ENCODE measurements at places on chromosomes 2 and 18. TPM values are rescaled to one million over a fixed set of nuclear protein-coding genes. Genes with fewer than 3 reads are reported as not detected.

DNA sequence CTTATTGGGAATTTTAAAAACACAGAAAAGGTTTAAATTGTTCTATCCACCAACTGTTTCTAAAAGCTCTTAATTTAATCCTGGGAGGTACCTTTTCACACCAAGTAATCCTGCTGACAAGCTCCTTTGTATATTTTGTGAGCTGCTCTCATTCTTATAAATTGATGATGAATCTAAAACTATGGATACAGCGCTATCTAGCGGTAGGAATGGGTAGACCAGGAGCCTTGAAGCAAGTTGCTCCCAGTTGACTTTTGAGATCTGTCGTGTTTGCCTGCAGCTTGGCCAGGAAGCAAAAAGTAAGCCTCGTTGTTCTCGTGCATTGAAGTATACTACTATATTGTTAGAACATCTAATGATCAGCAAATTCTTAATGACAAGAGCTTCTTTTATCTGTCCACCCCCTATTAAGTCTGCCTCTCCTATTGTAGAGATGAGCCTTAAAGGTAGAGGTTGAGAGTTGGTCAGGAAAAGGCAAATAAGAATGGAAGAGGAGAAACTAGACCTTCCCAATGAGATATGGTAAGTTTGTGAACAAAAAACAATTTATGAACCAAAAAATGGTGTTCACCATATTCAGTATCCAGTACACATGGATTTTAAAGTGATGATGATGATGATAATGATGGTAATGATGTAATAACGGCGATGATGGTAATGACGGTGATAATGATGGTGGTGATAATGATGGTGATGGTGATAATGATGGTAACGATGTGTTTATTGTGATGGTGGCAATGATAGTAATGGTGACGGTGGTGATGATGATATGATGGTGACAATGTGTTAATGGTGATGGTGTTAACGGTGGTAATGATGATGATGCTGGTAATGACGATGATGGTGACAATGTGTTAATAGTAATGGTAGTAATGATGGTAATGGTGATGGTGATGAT lies 212.1 kb upstream of the NCKAP5 start:
- peak; percentile 1 for DNase-seq

MYO3B gene
- total RNA-seq, result 2.6 TPM

SLC14A1 gene
- total RNA-seq, result not detected

CHRNA1 gene
- not detected for total RNA-seq

- no peak for DNase-seq
These were observed 33.9 kb downstream of the PAX3 start for GRCh38 chr2:222264791-222265320.

- DNase-seq, result no peak
These were observed 110.6 kb downstream of the ZNF532 start for GRCh38 chr18:58975296-58975695.

All from GM12878 (cell line).